Neural progenitor cell (in vitro differentiated cells): ENCODE measurements at places on chromosomes 2 and 18. TPM values are rescaled to one million over a fixed set of nuclear protein-coding genes. Genes with fewer than 3 reads are reported as not detected.

Gene GNAL
- total RNA-seq, result 10.8 and 26.8 TPM in 2 replicates

Gene CTNNA2
- total RNA-seq, result 39.1 and 43.5 TPM in 2 replicates

Gene FIGN
- total RNA-seq, result 27.7 and 41.1 TPM in 2 replicates

- DNase-seq, result no peak
Observed at GRCh38 chr2:69100220-69100723, 87.3 kb downstream of the ANTXR1 start.
